ENCODE measurements at places on chromosomes 12 and 14.

GRCh38 chr14:59359431-59360124 lies 105.6 kb downstream of the GPR135 start:
- DNase-seq: no peak

DNA sequence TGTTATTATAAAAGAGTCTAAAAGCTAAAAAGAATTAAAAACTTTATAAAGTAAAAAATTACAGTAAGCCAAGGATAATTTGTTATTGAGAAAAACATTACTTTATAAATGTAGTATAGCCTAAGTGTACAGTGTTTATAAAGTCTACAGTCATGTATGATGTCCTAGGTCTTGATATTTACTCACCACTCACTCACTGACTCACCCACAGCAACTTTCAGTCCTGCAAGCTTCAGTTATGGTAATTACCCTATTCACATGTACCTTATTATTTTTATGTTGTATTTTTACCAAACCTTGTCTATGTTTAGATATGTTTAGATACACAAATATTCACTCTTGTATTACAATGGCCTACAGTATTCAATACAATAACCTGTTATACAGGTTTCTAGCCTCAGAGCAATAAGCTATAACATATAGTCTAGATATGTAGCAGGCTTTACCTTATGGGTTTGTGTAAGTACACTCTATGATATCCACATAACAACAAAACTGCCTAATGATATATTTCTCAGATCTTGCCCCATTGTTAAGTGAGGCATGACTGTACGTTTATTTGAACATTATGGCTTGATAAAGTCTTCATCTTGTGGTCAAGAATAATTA lies 113.7 kb upstream of the KITLG start:
- DNase-seq: no peak

GRCh38 chr12:122681814-122682213 lies 21.3 kb downstream of the HCAR2 start:
- DNase-seq: no peak

- DNase-seq: no peak
Measured at GRCh38 chr14:56490379-56490778, 89.2 kb upstream of the TMEM260 start.

DNA sequence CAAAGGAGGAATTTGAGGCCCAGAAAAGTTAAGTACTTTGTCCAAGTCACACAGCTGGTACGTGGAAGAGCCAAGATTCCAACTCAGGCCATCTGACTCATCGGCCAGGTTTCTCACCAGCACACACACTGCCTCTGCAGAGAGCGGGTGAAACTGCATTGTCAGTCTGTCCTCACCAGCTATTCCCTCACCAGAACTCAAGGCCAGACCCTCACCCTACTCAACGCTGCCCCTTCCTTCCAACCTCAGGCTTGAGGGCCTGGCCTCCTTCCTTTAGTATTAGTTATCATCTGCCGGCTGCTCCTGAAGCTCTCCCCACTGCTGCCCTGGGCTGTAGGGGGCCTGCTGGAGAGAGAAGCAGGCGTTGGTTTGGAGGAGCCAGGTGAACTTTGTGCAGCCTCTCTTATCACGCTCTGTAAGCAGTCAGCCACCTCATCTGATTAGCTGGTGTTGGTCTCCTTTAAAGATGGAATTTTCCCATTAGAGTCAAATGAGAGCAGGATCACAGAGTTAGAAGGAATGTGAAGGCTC lies 16.6 kb upstream of the PLEK2 start:
- DNase-seq: peak; percentile 31

GRCh38 chr12:72586456-72586855 lies 314.3 kb downstream of the TRHDE start:
- DNase-seq: peak; percentile 10

DNA sequence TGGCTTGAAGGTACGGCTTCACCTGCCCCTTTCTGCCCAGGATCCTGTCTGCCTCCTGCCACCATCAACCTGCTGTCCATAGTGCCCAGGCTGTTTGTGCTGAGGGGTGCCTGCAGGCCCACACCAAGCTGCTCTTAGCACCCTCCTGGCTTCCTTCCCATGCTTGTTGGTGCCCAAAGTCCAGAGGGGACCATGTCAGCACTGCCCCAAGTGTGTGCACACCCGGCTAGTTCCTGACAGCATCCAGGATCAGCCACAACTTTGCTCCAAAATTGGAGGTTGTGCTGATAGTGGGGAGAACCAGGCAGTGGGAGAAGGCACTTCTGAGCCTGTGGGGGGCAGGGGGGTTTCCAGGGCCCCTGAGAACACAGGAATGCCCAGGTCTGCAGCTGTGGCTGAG lies 44.5 kb upstream of the PRPF39 start:
- DNase-seq: no peak

DNA sequence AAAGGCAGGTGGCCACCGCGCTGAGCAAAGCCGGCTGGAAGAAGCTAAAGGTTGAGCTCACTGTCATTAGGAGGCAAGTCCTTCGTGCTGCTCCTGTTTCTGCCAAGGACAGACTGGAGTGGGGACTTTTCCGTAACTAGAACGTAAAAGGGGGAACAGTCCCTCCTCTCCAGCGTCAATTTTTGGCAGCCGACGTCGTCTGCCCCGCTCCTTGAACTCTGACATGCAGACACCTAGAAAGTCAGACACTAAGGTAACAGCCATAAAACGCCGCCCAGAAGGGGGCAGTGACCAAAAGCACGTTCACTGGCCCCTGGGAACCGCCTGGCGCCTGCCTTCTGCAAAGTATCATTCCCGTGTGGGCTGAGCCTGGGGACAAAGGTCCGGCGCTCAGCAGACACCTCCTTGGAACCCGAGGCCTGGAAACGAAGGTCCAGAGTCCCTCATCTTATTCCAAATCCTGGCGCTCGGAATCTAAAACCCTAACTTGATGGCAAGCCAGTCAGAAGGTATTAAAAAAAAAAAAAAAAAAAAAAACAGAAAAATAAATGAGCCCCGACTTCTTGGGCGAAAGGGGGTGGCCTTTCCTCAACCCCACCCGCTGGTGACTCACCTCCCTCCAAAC lies 1.1 kb upstream of the LRP1 start:
- DNase-seq: peak; percentile 65

DNA sequence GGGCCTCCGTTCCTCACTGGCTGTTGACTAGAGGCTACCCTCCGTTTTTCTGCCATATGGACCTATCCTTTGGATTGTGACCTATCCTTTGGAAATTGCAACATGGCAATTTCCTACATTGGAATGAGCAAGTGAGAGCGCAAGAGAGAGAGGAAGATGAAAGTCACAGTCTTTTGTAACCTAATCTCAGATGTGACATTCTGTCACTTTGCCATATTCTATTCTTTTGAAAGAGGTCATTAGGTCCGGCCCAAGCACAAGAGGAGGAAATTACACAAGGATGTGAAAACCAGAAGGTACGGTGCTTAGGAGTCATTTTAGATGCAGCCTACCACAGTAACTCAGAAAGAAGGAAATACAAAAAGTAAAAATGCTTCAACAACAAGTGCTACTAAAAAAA lies 47.3 kb upstream of the SRP54 start:
- no peak for DNase-seq

GRCh38 chr14:24224618-24225071 lies 7.5 kb downstream of the NEDD8 start:
- DNase-seq: no peak

DNA sequence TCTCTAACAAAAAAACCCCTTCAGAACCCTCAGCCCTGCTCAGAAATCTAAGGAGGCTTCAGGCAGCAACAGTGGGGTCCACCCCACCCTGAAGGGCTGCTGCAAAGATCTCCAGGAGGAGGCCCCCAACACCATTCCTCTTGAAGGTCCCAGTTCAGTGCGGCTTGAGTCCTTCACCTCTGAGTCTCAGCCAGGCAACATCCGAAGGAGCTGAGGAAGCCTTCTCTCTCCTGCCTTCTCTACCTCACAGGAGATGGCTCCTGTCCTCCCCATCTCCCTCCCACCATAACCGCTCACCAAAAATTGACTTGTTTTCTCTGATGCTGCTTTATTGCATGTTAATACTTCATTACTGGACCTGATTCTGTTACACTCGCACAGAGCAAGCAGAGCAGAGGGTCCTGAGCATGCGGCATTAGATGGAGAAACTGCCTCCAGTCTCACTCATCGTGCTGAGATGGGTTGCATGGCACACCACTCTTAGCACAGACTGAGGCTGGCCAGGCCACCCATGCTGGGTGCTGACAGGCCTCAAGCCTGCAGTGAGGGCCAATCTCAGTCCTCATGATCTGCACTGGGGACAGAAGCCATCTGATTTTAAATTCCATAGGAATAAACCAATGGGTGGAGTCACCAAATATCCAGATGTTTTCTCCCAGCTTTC lies 224.8 kb downstream of the CACNA1C start:
- DNase-seq: no peak

DNA sequence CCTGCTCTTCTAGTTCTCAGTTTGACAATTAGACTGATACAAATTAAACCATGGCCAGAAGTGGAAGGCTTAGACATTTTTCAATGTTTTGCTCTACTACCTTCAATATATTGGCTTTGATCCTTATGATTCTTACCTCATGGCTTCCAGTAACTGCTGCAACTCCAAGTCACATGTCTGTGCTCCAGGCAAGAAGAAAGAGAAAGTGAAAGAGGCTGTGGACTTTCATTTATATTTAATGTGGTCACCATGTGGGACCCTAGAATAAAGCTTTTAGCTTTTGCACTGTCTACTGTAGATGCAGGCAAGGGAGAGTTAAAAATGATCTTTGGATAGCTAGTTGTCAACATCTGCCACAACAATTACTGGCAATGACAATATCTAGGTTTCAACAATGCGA lies 214.3 kb upstream of the PDE3A start:
- DNase-seq: no peak

GRCh38 chr14:104293231-104293841 lies 154.9 kb downstream of the KIF26A start:
- DNase-seq: no peak

DNA sequence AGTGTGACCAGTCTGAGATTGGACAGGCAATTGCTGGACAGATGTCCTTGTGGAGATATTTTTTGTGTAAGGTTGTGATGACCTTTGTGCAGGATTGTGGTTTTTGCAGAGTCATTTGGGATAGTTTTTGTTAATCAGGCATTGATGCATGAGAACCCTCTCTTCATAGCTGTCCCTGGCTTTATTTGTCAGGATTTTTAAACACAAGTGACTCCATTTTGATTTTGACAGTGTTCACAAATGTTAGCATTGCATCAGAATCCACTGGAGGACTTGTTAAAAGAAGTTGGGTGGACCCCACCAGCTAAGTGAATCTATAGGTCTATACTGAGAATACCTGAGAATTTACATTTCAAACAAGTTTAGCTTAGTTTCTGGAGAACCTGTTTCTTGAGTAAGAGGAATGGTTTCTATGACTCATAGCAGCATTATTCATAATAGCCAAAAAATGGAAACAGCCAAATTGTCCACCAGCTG lies 11.8 kb downstream of the FNTB start:
- DNase-seq: no peak

GRCh38 chr12:26028953-26029735 lies 70.7 kb downstream of the RASSF8 start:
- DNase-seq: peak; percentile 37

DNA sequence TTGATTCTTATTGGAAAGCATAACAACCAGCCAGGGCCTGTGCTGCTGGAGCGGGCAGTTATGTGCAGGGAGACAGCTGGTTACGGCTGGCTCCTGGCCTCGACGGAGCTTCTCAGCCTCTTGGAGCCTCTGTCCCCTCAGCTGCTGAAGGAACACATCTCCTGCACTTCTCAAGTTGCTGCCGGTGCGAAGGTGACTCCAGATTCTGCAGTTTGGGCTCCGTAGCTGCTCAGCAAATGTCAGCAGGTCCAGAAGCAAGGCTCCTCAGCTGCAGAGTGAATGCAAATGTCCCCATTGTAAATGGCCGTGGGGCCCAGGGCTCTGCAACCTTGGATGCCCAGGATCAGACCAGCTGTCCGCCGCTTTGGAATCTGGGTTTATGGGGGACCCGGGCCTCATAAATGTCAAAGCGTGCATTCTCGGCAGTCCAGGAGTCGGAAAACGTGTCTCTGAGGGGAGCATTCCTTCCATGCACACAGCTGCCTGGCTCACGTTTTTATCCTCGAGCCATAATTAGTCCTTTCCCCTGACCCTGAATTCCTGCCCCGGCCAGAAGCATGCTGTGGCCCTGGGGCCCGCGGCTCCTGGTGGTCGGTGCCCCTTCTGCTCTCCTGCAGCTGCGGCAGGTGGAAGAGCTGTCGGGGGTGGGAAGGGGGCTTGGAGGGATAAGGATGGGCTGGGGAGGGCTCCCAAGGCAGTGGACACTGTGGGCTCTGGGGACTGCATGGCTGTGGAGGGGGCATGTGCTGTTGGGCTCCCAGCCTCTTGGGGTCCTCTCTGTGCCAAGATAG lies 106.0 kb downstream of the KIF26A start:
- no peak for DNase-seq

DNA sequence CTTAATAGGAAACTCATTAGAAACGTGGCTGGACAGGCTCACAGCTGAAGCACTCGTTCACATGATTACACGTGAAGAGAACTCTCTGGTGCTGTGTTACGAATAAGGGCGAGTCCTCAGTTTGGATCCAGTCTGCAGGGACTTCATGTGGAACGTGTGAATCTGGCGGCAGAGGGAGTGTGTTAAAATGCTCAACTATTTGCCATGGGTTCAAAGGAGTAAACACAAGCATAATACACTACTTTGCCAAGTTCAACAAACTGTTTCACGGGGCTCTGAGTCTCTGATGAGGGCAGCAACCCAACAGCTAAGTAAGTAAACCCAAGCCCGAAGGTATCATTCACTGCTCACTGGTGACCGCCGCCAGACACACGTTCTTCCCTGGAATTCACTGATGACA lies 42.4 kb downstream of the NUAK1 start:
- DNase-seq: no peak

GRCh38 chr12:39779768-39780340 lies 160.3 kb upstream of the ABCD2 start:
- DNase-seq: no peak

DNA sequence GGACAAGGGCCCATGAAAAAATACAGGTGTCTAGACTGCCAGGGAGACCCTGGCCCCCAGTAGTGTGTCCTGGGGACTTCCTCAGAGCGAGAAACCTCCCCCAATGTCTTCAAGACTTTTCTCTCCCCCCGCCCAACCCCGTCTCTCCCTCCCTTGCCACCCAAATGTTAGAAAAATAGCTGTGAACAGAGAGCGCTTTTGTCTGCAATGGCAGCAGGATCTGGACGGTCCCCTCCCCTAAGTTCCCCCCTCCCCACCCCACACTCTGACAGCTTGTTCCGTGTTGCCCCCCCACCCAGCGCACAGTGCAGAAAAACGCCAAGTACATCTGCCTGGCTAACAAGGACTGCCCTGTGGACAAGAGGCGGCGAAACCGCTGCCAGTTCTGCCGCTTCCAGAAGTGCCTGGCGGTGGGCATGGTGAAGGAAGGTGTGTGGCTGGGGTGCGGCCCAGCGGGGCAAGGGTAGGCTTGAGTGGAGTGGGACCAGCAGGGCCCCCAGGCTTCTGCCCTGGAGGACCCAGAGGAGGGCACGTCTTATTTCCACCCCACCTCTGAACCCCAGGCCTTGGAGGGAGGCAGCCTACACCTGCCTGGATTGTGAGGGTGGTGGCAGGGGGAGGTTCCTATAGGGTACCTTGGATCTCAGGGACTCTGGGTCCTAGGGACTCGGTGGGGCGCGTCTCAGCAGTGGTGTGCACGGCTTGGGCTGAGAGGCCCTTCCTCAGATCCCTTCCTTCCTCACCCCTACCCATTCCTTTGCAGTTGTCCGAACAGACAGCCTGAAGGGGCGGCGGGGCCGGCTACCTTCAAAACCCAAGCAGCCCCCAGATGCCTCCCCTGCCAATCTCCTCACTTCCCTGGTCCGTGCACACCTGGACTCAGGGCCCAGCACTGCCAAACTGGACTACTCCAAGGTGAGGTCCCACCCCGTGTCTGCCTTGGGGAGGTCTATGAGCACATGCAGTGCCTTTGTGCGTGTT lies 4.8 kb downstream of the NR4A1 start:
- DNase-seq: no peak

Measured in iPS-NIHi11 (cell line).